Posterior vena cava (tissue), 2 donors: ENCODE measurements at places on chromosomes 2 and 18. TPM values are rescaled to one million over a fixed set of nuclear protein-coding genes. Genes with fewer than 3 reads are reported as not detected.

DNA sequence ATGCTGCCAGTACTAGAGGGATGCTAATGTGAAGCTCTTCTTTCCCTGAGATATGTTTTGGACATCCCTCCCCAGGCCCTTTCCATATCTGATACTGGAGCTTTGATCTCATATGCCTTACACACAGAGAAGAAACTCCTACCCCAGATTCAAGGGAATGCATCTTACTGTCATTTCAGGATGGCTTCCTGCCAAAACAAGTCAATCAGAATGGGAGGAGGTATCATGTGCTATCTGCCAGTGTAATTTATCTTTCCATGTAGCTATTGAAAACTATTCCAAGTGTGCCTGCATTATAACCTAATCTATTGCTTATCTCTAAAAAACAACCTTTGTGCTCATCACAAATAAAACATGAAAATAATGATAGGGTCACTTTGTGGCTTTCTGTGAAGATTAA, 269.9 kb upstream of the SETBP1 start:
- DNase-seq = no peak

GRCh38 chr2:11617984-11618707, 51.8 kb downstream of the NTSR2 start:
- DNase-seq = peak; percentile 80

- DNase-seq = no peak
Observed at GRCh38 chr2:48118895-48119294, 212.6 kb upstream of the FBXO11 start.

GRCh38 chr2:222450021-222450420, 25.7 kb downstream of the SGPP2 start:
- no peak for DNase-seq

DNA sequence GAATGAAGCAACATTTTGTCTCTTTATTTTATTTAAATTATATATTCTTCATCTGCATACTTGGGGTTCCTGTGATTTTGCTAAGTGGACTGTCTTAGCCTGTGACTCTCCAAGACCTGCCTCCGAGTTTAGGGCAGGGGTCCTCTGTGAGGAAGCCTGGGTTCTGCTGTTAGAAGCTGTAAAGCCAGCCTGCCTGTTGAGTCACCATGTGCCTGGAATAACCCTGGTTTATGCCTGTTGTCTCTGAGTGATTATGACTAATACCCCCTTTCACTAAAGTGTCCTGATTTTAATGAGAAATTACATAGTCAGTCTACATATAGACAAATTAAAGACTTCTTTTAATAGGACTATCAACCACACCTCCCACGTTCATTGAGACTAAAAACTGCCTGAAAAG, 369.1 kb downstream of the ZNF521 start:
- no peak for DNase-seq

DNA sequence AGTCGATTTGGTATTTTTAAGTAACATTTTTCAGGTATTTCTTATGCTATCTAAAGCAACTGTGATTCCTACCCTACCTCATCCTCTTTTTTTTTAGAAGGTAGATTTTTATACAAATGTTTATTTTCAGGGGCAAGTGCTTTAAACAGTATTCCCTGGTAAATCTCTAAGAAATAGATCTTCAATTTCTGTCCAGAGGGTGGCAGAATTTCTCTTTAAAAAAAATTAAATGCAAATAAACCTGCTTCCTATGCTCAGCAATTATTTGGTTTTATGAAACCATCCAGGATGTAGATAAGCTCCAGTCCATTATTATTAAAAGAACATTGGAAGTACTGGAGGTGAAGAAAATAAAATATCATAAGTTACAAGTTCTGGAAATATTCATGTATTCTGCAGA, 191.9 kb downstream of the MYO3B start:
- DNase-seq = no peak

- DNase-seq = no peak
Observed at GRCh38 chr2:222526480-222527277, 102.3 kb downstream of the SGPP2 start.

- no peak for DNase-seq
Observed at GRCh38 chr2:37769551-37769950, 98.1 kb upstream of the CDC42EP3 start.

- no peak for DNase-seq
Observed at GRCh38 chr2:59936048-59936447, 617.4 kb downstream of the BCL11A start.

DNA sequence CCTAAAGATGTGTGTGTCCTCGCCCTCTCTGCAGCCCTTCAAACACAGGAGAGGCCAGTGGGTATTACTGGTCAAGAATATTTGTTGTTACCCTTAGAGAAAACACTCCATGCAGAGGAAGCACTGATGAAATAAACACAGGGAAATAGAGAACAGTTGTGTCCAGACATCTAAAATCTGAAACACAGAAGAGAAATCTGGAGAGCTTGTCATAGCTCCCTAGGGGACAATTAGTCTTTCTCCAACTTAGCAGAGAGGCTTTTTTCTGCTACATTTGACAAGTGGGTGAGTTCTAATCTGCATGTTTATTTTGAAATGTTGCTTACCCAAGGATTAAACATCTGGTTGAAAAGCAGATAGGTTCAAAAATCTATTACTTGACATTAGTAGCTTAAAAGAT, 190.1 kb downstream of the CTNNA2 start:
- no peak for DNase-seq

- no peak for DNase-seq
Observed at GRCh38 chr2:8966123-8966908, 37.2 kb downstream of the MBOAT2 start.

DNA sequence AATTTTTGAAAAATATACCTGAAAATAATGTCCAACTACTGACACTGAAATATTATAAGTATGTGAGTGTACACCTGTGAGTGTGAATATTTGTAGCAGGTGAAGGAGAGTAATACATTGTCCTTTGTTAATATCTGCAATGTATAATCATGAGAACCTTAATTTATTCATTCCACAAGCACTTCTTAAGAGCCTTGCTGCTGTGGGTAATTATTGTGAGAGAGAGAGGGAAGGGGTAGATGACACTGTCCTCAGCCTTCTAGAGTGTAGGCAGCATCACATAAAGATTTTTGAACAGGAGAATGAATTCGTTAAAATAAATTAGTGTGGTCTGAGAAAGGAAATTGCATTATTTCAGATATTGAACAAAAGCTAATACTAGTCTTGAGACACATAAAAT, 157.2 kb downstream of the MAP2 start:
- DNase-seq = no peak

GRCh38 chr2:30368258-30368657, 78.8 kb upstream of the LCLAT1 start:
- DNase-seq = no peak

DNA sequence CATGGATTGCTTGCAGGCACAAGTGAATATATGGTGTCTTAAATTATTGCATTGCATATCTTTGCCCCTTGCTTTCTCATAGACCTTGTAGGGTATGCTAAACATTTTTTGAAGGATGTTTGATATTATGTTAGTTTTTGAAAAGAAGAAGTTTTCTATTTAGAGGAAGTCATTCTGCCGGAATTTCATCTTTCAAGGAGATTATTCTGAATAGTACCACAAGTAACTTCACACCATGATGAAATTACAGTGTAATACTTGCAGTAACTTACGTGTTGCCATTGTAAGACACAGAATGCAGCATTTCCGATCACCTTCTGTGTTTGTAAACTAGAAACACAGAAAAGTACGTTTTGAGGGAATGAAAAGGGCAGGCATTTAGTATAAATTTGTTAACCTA, 71.9 kb downstream of the ACVR2A start:
- no peak for DNase-seq

GRCh38 chr2:148978706-148979105, 59.8 kb upstream of the LYPD6B start:
- DNase-seq = no peak

DNA sequence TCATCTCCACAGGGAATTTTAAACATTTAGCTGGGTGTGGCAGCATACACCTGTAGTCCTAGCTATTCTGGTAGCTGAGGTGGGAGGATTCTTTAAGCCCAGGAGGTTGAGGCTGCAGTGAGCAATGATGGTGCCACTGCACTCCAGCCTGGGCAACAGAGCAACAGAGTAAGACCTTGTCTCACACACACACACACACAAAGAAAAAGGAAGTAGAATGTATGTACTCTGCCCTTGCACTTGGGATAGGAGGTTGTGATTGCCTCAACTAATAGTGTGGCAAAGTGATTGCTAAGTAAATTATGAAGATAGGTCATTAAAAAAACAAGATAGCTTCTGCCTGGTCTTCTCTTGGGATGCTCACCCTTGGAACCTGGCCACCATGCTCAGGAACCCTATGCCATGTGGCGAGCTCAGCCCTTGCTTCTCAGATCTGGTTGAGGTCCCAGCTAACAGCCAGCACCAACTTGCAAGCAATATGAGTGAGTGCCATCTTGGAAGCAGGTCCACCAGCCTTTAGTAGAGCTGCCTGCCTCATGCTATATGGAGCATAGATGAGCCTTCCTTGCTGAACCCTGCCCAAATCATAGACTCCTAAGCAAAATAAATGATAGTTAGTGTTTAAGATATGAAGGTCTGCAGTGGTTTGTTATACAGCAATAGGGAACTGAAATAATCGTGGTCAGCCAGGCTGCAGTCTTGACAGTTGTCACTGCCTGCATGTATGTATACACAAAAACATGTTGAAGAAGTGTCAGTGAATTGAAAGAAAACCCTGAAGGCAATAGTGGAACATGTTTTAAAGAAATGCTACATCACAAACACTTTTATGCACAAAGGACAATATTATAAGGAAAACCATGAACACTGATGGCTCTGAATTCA, 30.1 kb upstream of the PNO1 start:
- DNase-seq = no peak

- DNase-seq = no peak
Observed at GRCh38 chr18:77714716-77715115, 465.1 kb downstream of the GALR1 start.

GRCh38 chr18:13530879-13531387, 195.4 kb downstream of the FAM210A start:
- DNase-seq = peak; percentile 91

DNA sequence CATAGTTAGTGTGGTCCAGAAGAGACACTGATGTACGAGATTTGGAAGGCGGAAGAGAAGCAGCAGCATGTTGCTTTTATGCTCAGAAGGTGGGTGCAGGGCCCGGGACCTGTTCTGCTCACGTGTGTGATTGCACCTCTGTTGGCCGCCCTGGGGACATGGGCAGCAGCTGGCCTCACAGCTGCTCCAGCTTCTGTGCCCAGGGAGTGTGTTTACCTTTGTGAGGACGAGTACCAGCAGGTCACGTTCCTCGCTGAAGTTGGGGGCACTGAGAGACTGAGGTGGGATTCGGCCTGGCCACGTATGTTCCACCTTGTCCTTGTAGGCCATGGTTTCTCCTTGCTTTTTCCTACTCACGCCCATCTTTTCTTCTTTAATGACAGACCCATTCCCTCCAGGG, 86.3 kb downstream of the PMAIP1 start:
- DNase-seq = no peak

DNA sequence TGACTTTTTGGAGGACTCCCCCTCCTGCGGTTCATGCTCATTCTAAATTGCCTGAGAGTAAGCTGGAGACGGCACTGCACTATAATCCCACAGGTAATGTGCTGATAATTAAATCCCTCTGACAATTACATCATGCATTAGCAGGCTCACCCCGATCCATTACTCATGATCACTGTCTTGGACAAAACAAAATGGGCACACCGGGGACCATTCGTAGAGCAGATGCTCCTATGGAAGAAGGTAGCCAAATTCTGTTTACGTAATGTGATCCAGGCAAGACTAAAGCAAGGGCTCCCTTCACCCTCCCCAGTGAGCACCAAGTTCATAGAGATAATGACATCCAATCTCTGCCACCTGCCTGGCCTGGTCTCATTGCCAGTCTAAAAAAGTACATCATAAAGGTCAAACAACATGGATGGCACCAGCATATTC, 657.1 kb upstream of the SOX11 start:
- DNase-seq = no peak

- DNase-seq = no peak
Observed at GRCh38 chr2:84231478-84231877, 227.6 kb downstream of the SUCLG1 start.

GRCh38 chr2:147989809-147990403, 30.6 kb downstream of the ORC4 start:
- no peak for DNase-seq

GRCh38 chr18:31701744-31702143, 17.4 kb upstream of the B4GALT6 start:
- DNase-seq = no peak

DNA sequence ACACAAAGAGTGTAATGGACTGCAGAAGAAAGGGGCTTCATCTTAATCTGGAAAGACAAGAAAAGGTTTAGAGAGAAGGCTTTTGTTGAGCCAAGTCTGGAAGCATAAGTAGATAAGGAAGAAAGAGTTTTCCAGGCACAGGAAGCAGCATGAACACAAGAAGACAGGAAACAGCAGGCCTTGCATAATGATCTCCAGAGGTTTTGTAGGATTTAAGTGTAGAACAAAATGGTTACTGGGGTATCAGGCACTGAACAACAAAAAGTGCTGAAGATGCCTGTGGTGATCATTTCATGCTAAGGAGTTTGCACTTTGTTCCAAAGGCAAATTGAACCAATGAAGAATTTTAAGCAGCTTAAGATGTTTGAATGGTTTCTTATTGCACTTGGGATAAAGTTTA, 281.6 kb upstream of the TANK start:
- DNase-seq = no peak

GRCh38 chr2:48170281-48170680, 264.0 kb upstream of the FBXO11 start:
- DNase-seq = no peak

GRCh38 chr2:178304333-178304732, 110.0 kb downstream of the OSBPL6 start:
- DNase-seq = no peak

DNA sequence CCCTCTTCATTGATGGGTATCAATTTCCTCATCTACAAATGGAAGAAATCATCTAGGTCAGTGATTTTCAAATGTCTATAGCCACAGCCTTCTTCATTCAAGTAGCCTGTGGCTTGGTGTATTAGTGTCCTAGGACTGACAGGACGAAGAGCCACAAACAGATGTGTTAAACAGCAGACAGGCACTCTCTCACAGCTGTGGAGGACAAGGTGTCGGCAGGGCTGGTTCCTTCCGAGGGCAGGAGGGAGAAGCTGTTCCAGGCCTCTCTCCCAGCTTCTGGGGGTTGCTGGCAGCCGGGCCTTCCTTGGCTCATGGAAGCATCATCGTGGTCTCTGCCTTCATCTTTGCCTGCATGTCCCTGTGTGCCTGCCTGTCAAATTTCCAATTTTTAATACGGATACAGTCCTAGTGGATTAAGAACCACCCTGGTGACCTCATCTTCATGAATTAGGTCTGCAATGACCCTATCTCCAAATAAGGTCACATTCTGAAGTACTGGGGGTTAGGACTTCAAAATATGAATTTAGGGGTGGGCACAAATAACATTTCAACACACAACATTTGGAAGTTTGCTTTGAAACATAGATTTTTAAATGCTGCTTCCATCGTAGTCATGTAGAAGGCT, 86.5 kb downstream of the PTGR3 start:
- DNase-seq = peak; percentile 36

- no peak for DNase-seq
Observed at GRCh38 chr2:99662761-99663341, 173.0 kb upstream of the REV1 start.

Gene DES
- 6,561 TPM for total RNA-seq

Gene C2orf76
- total RNA-seq = 9.2 TPM

Gene SLC8A1
- total RNA-seq = 121 TPM

Gene CHPF
- total RNA-seq = 51.1 TPM

Gene RFTN2
- 11.4 TPM for total RNA-seq

Gene AQP12B
- not detected for total RNA-seq

Gene LYPD6B
- not detected for total RNA-seq

Gene ABCB11
- 0.09 TPM for total RNA-seq

Gene SPR
- 14.3 TPM for total RNA-seq

Gene MOGAT1
- not detected for total RNA-seq

Gene DUSP19
- 9.1 TPM for total RNA-seq

Gene LAMA1
- 1.8 TPM for total RNA-seq

Gene ADRA2B
- 7.1 TPM for total RNA-seq
